ENCODE measurements at places on chromosomes 3 and 15. TPM values are rescaled to one million over a fixed set of nuclear protein-coding genes. Genes with fewer than 3 reads are reported as not detected.

The UNC13C gene
- polyA plus RNA-seq, result not detected

The PP2D1 gene
- polyA plus RNA-seq, result 0.23 TPM

The SAMD7 gene
- not detected for polyA plus RNA-seq

The GABRA5 gene
- polyA plus RNA-seq, result not detected

The IQCF5 gene
- not detected for polyA plus RNA-seq

The SEMA5B gene
- polyA plus RNA-seq, result 0.50 TPM

The ADAMTS7 gene
- not detected for polyA plus RNA-seq

The MON1A gene
- 20.1 TPM for polyA plus RNA-seq

The CPN2 gene
- not detected for polyA plus RNA-seq

The RBP2 gene
- not detected for polyA plus RNA-seq

The OR5K2 gene
- not detected for polyA plus RNA-seq

The C2CD4A gene
- 0.10 TPM for polyA plus RNA-seq

The MYRIP gene
- polyA plus RNA-seq, result not detected

The SNTN gene
- polyA plus RNA-seq, result not detected

The ZNF660 gene
- polyA plus RNA-seq, result not detected

The PGBD4 gene
- 2.6 TPM for polyA plus RNA-seq

The AHSG gene
- polyA plus RNA-seq, result not detected

The ZDHHC23 gene
- 0.52 TPM for polyA plus RNA-seq

The ZDHHC19 gene
- polyA plus RNA-seq, result not detected

The ATP1B3 gene
- polyA plus RNA-seq, result 115 TPM

The GOLGA6L7 gene
- not detected for polyA plus RNA-seq

The HRG gene
- polyA plus RNA-seq, result not detected

The PCLAF gene
- polyA plus RNA-seq, result 9.2 TPM

The BFSP2 gene
- polyA plus RNA-seq, result 20.4 TPM

The CAPN3 gene
- polyA plus RNA-seq, result not detected

The RHOV gene
- 0.09 TPM for polyA plus RNA-seq

The GNAT1 gene
- not detected for polyA plus RNA-seq

The TMEM212 gene
- not detected for polyA plus RNA-seq

The SAXO2 gene
- not detected for polyA plus RNA-seq

The ROPN1B gene
- polyA plus RNA-seq, result not detected

The ZPLD1 gene
- not detected for polyA plus RNA-seq

The ATP2B2 gene
- 0.13 TPM for polyA plus RNA-seq

The TTLL13 gene
- polyA plus RNA-seq, result 0.18 TPM

The SLC24A5 gene
- not detected for polyA plus RNA-seq

The CHRNB4 gene
- polyA plus RNA-seq, result not detected

The TRPM1 gene
- not detected for polyA plus RNA-seq

The TYRO3 gene
- polyA plus RNA-seq, result not detected

The TGM5 gene
- polyA plus RNA-seq, result not detected

The C3orf20 gene
- not detected for polyA plus RNA-seq

The CIDEC gene
- polyA plus RNA-seq, result not detected

The TRIM69 gene
- 60.0 TPM for polyA plus RNA-seq

The CAND2 gene
- 0.76 TPM for polyA plus RNA-seq

The NIT2 gene
- 44.0 TPM for polyA plus RNA-seq

The COL6A5 gene
- not detected for polyA plus RNA-seq

The NANOGP8 gene
- not detected for polyA plus RNA-seq

The NDN gene
- polyA plus RNA-seq, result 1.7 TPM

The CHST13 gene
- not detected for polyA plus RNA-seq

The C3orf22 gene
- not detected for polyA plus RNA-seq

The LDHAL6B gene
- polyA plus RNA-seq, result not detected

The PLS1 gene
- 3.2 TPM for polyA plus RNA-seq

The UACA gene
- polyA plus RNA-seq, result not detected

The EID1 gene
- polyA plus RNA-seq, result 274 TPM

Data from CD4-positive, CD25-positive, alpha-beta regulatory T cell (primary cell).